ENCODE measurements at places on chromosomes 11 and 22. TPM values are rescaled to one million over a fixed set of nuclear protein-coding genes. Genes with fewer than 3 reads are reported as not detected.

TENM4 gene
- 21.3 TPM for total RNA-seq

HEPN1 gene
- not detected for total RNA-seq

SLC22A8 gene
- not detected for total RNA-seq

DNA sequence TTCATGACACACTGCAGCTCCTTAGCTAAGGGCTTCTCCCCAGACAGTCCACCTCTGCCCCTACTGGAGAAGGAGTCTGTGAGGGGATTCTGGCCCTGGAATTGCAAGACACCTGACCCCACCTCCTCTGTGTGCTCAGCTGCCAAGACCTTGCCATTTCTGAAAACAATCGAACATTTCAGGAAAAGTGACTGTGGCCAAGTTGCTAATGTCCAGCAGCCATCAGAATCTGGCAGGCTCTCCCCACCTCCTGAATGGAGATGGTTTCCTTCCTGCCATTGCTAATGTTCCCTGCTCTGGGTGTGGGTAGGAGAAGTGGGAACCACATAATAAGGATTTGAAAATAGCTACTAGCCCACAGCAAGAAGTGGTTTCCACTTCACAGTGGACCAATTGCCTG lies 127.2 kb upstream of the ALX4 start:
- DNase-seq, result no peak

GRCh38 chr11:6926208-6927029 lies at the start of gene ZNF215:
TSS of gene ZNF215 (plus strand) at chr11:6926426. CDS start at chr11:6932273, 5,847 bp downstream.
- peak; percentile 76 for DNase-seq

- no peak for DNase-seq
Measured at GRCh38 chr22:23897320-23897719, 3.1 kb downstream of the MIF start.

- DNase-seq, result no peak
Measured at GRCh38 chr11:2265854-2266585, 4.4 kb downstream of the ASCL2 start.
